ENCODE measurements at places on chromosomes 3 and 15.
A peak's percentile ranks its signal among the peaks of the same experiment; 100 is the strongest.

- no peak for DNase-seq
Observed at GRCh38 chr3:25289156-25289555, 138.9 kb upstream of the RARB start.

GRCh38 chr15:78804391-78804792 lies 6.9 kb downstream of the ADAMTS7 start:
- no peak for DNase-seq

GRCh38 chr3:50523279-50523811 lies 19.9 kb upstream of the CACNA2D2 start:
- no peak for DNase-seq

DNA sequence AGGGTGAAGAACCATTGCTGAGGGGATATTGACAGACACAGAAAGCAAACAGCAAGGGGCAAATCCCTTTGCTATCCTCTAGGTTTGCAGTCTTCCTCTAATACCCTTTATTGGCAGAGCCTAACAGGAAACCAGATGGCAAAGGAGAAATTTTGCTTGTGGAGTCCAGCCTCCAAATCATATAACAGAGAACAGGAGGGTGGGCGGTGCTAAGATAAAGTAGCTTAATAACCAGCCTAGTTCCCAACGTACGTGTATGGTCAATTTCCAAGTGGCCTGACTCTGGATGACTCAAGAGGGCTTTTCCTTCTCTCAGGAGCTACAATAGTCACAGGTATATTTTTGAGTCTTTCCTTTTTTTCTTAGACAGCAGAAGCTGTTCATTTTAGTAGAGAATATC lies 404.5 kb downstream of the PDCD6IP start:
- no peak for DNase-seq

DNA sequence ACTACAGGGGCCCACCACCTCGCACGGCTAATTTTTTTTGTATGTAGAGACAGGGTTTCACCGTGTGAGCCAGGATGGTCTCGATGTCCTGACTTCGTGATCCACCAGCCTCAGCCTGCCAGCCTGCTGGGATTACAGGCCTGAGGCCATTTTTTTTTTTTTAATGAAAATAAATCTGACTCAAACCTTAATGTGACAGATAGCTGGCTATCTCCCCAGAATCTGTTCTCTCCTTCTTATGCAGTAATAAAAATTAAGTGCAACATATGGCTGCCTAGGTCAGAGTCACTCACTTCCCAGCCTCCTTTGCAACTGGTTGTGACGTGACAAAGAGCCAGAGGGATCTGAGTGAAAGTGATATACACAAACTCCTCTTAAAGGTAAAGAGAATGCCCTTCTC lies 53.0 kb downstream of the ZNF148 start:
- no peak for DNase-seq

DNA sequence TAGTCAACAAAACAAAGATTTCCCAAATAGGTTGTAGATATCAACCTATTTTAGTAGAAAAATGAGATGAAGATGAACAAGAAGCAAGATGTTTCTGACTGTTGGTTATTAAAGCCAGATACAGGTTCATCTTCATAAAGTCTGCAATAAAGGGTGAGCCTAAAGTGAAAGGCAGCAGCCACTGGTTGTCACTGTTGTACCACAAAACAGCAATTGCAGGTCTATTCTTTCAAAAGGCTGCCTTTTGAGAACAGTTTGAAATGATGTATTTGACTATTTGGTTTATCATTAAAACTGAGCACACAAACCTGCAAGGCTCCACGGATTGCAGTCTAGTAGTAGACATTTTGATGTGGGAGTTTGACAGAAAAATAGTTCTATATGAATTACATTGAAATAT lies 543.4 kb downstream of the GBE1 start:
- DNase-seq = no peak

GRCh38 chr15:88623061-88623460 lies 1.9 kb downstream of the AEN start:
- no peak for DNase-seq

DNA sequence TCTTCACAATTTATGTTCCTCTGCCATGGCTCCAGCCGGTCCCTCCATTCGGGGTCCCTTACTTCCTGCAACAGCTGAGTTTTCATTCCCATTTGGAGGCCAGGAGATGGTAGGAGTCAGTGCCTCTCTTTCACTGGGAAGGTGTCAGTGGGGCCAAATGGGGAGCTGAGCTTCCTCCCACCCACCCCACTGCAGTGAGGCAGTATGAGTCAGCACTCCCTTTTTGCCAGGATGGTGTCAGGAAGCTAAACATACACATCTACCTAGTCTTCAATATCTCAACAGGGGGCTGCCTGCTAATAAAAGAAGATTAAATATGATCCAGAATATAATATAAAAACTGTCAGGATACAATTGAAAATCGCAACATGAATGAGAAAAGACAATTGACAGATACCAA lies 12.7 kb upstream of the ACTC1 start:
- DNase-seq = no peak

DNA sequence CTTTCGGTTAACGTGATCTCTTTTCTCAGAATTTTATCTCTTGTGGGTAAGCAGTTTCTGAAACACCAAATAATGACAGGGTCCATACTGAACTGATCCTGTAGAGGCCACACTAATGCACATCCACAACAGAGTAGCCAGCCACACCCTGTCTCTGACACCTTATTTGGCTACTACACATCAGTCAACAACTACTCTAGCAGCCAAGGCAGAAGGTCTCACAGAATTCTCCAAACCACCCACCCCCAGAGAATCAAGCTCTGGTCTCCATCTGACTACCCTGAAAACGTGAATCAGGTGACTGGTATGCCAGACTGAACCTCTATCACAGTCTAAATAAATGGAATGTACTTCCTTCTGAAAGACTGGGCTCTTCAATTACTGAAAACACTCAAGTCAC lies 38.0 kb downstream of the EDC3 start:
- DNase-seq = no peak

- DNase-seq = no peak
Observed at GRCh38 chr3:165744025-165744424, 93.2 kb downstream of the BCHE start.

DNA sequence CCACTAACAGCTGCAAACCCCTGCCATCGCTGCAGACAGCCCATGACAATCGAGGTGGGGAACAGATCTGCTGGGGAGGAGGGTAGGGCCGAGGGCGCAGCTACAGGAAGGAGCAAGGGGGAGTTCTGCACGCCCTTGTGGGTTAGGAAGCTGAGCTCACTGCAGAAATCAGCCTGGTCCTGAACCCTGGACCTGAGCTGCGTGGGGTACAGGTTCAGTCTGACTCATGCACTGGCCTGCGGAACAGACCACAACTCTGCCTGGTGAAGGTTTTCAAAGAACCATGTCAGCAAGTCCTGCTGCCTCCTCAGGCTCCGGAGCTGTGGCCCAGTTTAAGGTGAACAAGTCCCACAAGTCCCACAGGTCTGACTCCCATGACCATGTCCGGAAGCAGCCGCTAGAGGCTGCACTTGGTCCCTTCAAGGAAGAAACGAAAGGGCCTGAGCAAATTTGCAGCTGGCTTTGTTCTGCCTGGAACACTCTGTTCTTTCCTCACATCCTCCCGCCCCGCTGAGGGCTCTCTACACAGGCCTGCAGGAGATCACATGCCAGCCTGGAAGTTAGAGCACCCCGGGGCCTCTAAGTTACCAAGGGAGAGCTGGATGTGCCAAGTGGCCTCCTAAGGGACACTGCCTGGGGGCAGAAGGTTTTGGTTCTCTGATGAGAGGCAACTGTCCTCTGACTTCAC lies 49.4 kb upstream of the AKAP13 start:
- peak; percentile 29 for DNase-seq

DNA sequence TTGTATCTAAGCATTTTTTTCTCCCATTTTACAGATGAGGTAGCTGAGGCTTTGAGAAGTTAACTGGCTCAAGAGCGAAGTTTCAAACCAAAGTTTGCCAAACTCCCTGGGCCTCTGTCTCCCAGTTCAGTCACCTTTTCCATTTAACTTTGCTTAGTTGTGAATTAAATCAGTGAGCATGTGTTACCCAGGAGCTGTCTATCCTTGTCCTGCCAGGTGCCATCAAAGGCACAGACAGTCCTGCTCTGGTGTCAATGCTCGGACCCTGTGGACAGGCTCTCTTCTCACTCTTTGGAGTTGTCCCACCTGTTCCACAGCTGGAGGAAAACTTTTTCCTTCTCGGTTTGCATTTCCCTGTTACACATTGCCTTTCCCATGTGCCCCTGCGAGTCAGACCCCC lies 8.6 kb downstream of the EPHB1 start:
- DNase-seq = no peak

GRCh38 chr3:192915304-192915703 lies 2.4 kb downstream of the MB21D2 start:
- DNase-seq = peak; percentile 13

DNA sequence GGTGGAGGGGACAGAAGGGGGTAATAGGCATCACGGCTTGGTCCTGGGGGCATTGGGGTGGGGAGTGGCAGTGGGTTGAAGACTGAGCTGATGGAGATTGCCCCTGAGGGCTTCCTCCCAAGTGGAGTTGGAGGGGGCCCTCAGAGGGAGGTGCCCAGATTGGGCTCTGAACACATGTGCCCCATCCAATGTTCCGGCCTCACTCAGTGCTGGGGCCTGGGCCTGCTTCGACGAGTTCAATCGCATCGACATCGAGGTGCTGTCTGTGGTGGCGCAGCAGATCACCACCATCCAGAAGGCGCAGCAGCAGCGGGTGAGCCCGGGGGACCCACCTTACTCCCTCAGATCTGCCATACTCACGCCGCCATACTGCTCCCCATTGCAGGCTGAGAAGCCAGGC lies 45.3 kb downstream of the DNAH1 start:
- no peak for DNase-seq

GRCh38 chr15:32867313-32867626 lies 149.5 kb downstream of the GREM1 start:
- DNase-seq = no peak

DNA sequence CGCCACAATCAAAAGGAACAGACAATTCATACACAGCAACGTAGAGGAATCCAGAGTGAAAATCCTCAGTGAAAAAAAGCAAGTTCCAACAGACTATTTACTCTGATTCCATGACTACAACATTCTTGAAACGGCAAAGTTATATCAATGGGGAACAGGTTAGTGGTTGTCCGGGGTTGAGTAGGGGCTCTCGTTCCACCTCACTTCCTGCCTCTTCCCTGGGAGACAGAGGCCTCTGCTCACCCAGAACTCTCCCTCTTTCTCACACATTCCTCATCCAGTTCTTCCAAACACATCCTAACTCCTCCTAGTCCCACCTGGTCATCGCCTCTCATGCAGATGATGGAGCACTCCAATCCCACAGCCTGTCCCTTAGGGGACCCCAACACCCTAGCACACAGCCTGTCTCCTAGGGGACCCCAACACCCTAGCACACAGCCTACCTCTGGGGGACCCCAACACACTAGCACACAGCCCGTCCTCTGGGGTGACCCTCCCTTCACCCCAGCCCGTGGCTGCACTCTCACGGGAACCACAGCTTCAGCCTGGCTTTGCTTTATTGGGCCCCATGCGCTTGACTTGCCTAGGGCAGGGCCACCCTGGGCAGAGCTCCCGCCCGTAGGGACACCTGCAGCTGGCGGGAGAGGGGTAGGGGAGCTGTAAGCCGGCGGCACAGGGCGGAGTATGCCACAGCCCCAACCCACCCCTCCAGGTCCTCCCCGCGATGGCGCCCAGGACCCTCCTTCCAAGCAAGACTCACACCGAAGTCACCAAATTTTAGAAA lies 5.2 kb downstream of the OCA2 start:
- no peak for DNase-seq

DNA sequence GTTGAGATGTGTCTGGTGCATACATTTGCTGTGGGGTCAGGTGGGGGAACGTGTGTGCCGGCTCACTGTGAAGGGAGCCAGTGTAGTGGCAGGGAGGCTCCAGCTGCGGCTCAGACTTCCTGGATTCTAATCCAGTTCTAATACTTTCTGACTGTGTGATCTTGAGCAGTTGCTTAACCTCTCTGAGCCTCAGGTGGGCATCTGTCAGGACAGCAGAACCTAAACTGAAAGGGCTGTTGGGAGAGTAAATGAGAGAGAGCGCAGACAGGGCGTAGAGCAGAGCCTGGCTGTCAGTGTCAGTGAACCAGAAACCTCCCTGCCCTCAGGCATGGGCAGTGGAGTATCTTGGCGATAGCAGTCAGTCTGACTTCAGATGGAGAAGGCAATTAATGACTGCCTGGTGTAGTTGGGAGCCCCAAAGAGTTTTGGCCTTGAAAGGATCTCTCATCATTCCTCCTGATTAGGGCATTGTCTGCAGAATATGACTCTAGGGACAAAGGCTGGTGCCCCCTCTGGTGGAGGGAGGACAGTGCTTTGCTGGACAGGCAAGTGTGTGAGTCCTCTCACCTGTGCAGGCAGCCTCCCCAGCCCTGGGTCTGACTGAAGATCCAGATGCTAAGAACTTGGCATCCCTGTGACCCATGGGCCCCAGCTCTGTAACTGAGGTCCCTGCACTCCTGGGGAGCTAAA lies 9.6 kb downstream of the KBTBD13 start:
- no peak for DNase-seq

DNA sequence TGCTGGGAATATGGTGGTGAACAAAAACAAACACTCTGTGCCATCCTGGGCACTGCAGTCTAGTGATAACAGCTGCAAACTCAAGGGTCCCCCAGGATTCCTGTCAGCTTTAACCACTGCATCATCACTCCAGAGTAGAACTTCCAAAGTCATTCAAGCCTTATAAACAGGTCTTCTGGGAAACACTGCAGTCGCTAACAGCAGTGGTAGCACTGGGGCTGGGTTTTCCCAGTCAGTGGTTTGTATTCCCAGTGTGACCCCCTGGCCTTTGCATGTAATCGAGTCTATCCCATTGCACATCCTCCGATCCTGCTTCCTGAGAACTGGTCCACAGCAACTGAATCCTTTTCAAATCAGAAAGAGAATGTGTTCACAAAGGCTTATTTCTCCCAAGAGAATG lies 623.5 kb downstream of the EDEM1 start:
- no peak for DNase-seq

DNA sequence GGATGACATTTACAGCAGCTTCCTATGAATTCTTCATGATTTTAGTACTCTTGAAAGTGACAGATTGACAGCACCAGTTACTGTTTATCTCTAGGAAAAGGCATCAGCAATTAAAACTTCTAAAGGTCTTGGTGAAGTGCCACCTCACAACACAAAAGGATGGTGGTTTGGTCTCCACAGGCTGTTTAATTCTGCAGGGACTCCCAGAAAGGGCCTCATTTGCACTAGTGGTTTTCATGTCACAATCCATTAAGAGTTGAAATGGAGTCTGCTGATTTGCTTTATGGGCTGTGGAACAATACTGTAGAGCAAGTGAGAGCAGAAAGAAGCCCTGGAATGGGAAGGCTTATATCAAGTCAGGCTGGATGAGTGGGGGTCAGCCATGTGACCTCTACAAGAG lies 225.3 kb upstream of the KCNMB2 start:
- no peak for DNase-seq

- DNase-seq = no peak
Observed at GRCh38 chr3:117885011-117885441, 1149.6 kb downstream of the IGSF11 start.

- DNase-seq = peak; percentile 27
Observed at GRCh38 chr3:37862219-37862902, 681 bp downstream of the CTDSPL start.

DNA sequence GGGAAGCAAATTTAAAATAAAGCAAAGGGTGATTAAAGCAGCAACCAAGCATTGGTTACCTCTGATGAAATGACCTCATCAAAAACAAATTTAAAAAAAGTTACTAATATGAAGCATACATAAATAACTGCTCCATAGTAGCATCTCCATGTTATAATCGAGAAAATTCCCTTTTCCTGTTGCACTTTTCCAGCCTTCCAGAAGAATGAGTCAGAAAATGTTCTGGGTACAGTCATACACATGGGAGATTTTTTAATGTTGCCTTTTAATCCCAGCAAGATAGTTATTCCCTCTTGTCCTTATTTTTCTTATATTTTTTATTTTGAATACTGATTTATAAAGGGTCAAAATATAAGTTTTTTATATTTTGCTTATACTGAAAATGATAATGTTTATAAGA lies 2.6 kb upstream of the TMCO5A start:
- DNase-seq = no peak

Data from substantia nigra (tissue), 51 donors.